ENCODE measurements at places on chromosomes 12 and 14.

GRCh38 chr14:24377657-24378056 is 9.7 kb downstream of the NFATC4 start:
- no peak for DNase-seq

DNA sequence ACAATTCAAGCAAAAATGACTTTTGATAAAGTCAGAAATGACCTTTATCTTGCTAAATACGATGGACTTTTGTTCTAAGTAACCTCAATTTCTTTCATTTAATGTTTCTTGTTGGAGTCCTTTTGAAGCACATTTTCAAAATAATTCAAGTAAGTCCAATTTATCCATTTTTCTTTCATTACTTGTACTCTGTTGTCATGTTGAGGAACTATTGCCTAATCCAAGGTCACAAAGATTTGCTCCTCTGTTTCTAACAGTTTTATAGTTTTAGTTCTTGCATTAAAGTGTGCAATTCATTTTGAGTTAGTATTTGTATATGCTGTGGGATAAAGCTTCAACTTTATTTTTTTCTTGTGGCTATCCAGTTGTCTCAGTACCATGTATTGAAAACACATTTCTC is 66.7 kb downstream of the CCER1 start:
- no peak for DNase-seq

DNA sequence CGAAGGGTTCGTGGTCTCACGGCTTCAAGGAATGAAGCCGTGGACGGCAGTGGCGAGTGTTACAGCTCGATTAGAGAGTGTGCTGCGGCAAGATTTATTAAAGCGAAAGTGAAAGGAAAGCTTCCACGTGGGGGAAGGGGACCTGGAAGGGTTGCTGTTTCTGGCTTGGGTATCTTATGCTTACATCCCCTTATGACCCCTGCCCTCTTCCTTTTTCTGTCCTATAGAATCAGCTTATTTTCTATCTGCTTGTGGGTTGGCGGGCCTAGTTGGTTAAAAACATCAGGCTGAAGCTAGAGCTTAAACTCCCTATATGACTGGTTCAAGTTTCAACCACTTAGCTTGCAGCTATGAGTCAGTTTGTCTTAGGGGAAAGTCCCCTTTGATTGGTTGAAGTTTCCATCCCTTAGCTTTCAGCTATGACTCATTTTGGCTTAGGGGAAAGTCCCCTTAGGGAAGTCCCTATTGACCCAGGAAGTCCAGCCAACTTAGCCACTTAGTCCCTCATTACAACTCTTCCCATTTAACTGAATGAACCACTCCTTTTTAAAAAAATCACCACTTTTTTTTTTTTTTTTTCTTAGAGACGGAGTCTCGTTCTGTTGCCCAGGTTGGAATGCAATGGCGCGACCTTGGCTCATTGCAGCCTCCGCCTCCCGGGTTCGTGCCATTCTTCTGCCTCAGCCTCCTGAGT is 1494.7 kb upstream of the TMEM132C start:
- peak; percentile 50 for DNase-seq

DNA sequence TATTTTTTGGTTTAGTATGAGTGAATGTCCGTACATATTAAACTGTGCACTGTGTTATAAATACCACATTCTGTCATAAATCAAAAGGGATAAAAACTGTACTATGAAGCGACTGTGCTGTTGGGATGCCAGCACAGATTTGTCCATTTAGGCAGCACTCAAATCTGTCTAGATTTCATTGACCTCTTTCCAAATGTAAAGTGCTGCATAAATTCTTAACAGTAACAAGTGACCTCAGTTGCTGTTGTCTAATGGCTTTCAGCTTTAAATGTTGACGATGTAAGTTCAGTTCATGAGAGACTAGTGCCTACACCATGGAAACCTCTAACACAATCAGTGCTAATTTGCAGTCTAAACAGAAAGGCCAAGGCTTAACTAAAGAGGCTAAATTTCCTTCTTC is 531.4 kb upstream of the LMO3 start:
- no peak for DNase-seq

DNA sequence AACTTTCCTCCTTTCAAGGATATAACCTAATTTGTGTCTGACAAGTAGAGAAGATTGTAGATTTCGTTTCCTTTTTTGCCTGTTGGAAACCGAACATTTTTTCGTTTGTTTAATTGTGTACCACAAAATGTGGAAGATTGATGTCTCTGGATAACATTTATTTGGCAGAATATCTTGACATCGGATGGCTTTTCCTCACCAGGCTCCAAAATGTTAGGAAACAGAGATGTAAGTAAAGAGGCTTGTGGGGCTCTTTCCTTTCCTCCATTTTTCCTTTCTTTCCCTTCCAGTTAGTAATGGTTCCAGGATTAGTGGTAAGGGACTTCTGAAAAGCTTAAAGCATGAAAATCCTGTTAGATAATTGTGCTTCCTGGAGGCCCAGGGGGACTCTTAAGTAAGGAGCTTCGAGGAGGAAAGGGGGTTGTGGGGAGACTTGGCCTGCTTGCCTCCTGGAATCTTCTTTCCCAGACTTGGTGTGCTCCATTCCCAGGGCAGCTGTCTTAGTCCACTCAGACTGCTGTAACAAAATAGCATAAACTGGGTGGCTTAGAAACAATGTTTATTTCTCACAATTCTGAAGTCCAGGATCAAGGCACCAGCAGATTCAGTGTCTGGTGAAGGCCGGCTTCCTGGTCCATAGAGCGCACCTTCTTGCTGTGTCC is 243.1 kb upstream of the PWP1 start:
- no peak for DNase-seq

- no peak for DNase-seq
Observed at GRCh38 chr14:96666088-96666487, 131.1 kb upstream of the VRK1 start.

GRCh38 chr14:25250516-25250915 is 200.6 kb upstream of the STXBP6 start:
- DNase-seq: no peak

- DNase-seq: no peak
Observed at GRCh38 chr12:127485528-127485927, 781.4 kb upstream of the TMEM132C start.

- DNase-seq: no peak
Observed at GRCh38 chr14:32010604-32011125, 66.4 kb upstream of the ARHGAP5 start.

DNA sequence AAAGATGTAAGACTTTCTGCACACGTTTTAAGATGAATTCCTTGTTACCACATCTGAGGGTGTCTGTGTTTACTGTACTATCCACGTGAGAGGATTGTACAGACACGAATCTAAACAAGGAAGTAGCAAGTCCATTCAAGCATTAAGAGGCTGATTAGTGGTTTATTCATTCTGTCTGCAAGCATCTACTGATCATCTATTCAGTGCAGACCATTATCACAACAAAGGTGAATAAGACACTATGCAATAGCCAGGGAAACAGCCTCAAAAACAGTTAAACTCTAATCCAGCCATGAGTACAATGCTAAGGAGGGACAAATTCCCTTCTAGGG is 111.6 kb upstream of the PZP start:
- no peak for DNase-seq

GRCh38 chr12:106774808-106775524 is 484 bp downstream of the RIC8B start:
- peak; percentile 4 for DNase-seq

GRCh38 chr12:105977652-105978051 is 161.1 kb downstream of the NUAK1 start:
- DNase-seq: no peak

DNA sequence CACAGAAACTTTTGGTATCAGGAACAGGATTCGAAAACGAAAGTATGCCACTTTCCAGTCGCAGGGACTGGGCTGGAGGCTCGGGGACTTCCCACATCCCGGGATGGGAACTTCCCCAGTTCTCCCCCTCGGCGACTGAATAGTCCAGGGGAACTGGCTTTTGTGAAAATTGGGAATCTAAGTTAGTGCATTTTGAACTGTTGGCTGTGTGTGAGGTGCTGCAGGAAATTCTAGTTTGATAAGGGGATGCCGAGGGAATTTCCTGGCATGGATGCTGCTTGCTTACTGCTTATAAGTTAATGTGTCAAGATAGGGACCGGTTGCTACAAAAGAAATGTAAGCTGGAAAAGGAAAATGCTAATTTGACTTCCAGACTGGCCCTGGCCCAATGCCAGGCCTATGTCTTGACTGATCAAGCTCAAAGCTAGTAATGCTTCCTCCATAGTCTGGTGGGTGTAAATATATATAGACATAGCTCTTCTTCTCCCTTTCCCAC is 73.4 kb upstream of the EIF5 start:
- no peak for DNase-seq

- DNase-seq: no peak
Observed at GRCh38 chr12:132259364-132259871, 70.0 kb downstream of the GALNT9 start.

- no peak for DNase-seq
Observed at GRCh38 chr12:53725824-53726223, 1.4 kb downstream of the CALCOCO1 start.

- DNase-seq: no peak
Observed at GRCh38 chr12:86389949-86390348, 133.8 kb upstream of the MGAT4C start.

GRCh38 chr12:116066381-116067230 is 210.9 kb downstream of the MED13L start:
- peak; percentile 59 for DNase-seq

DNA sequence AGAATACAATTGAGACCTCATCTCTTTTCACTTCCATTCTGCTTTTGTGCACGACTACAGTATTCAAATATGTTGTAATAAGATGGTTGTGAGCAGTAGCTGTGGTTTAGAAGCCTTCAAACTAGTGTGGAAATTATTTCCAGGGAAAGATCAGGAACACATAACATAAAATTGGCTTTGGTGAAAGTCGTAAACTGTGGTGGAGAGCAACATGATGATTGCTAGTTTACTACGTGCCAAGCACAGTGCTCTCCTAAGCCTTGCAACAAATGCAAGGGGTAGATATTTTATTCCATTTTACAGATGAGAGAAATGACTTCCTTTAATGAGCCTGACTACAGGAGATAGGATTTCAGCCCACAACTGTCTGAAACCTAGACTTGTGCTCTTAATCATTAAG is 172.4 kb upstream of the LMNTD1 start:
- no peak for DNase-seq

DNA sequence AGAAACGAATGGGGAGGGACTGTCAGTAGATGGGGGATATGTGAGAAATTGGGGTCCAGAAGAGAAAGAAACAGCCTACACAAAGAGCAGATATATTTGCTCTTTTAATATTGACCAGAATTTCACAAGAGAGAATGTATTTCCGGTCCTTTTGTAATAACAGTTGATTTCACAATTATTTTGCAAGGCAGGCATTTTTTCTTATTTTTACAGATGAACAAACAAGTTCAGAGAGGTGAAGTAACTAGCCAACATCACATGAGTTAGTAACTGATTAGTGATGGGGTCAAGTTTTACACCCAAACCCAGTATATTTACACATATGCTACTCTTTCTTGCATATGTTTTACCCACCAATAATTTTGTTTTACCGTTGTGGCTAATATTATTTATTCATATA is 188.2 kb downstream of the NAV3 start:
- DNase-seq: no peak

All from activated CD4-positive, alpha-beta T cell treated with anti-CD3 and anti-CD28 coated beads for 4 hours (primary cell).